ENCODE measurements at places on chromosomes 6 and 20. TPM values are rescaled to one million over a fixed set of nuclear protein-coding genes. Genes with fewer than 3 reads are reported as not detected.

The ZNF311 gene
- total RNA-seq: 0.71 TPM

The FOXF2 gene
- total RNA-seq: not detected

GRCh38 chr20:4688305-4688704 lies 33.4 kb upstream of the PRND start:
- H3K36me3 ChIP-seq: peaks cover 62% of the 10 kb centered on the region
- no peak for ATAC-seq
- H3K4me3 ChIP-seq: peak overlapping the region; percentile 87
- no peaks in the 10 kb centered on the region for H3K27me3 ChIP-seq

DNA sequence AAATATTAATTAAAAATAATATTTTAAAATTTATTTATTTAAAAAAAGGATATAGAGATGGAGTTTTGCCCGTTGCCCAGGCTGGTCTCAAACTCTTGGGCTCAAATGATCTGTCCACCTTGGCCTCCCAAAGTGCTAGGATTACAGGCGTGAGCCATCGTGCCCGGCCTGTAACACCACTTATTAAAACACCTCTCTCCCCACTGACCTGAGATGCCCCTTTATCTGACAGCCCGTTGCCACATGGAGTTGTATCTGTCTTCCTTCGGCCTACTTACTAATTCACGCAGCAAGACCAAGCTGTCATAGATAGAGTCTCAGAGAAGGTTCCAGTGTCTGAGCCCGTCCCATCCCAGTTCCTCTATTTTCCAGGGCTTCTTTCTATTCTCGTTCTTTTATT lies 30.7 kb downstream of the KIF25 start:
- no peaks in the 10 kb centered on the region for H3K4me1 ChIP-seq
- H3K27me3 ChIP-seq: peaks cover 16% of the 10 kb centered on the region
- no peak overlapping the region for H3K4me3 ChIP-seq
- no peak for ATAC-seq

GRCh38 chr6:118042855-118043254 lies 135.8 kb downstream of the SLC35F1 start:
- no peak overlapping the region for H3K4me3 ChIP-seq
- no peak overlapping the region for H3K27ac ChIP-seq
- peaks cover 10% of the 10 kb centered on the region for H3K27me3 ChIP-seq
- ATAC-seq: no peak

GRCh38 chr6:151239603-151240035 lies at the start of gene AKAP12:
AKAP12 (plus strand) TSS chr6:151239967; CDS start chr6:151240563, 596 bp downstream.
- peak within 1 kb of the TSS; percentile 63 for H3K4me3 ChIP-seq
- no peaks in the 10 kb centered on the region for H3K36me3 ChIP-seq
- no peak within 1 kb of the TSS for H3K27ac ChIP-seq
- peaks cover 54% of the 10 kb centered on the region for H3K27me3 ChIP-seq
- ATAC-seq: no peak
- no peaks in the 10 kb centered on the region for H3K4me1 ChIP-seq

DNA sequence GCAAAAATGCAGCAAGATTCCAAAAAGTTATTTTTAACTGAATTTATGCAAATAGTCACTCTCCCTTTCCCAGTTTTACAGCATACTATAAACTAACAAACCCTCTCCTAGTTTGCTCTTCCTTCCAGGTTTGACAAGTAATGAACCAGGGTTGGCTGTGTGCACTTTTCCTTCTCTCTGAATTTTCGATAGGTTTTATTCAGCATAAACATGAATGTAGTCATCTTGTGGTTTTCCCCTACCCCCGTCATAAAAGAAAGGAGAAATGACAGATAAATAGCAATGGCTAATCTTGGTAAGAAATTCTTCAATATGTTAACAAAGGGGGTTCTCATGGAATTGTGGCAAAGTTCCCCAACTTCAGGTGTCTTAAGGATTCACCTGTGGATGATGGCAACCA lies 26.3 kb downstream of the PRDM1 start:
- H3K4me1 ChIP-seq: peaks cover 54% of the 10 kb centered on the region
- ATAC-seq: peak; percentile 29
- peak overlapping the region; percentile 53 for H3K4me3 ChIP-seq
- H3K27me3 ChIP-seq: no peaks in the 10 kb centered on the region
- peak overlapping the region; percentile 11 for H3K27ac ChIP-seq
- peaks cover 42% of the 10 kb centered on the region for H3K36me3 ChIP-seq

- no peak overlapping the region for H3K4me3 ChIP-seq
- H3K36me3 ChIP-seq: no peaks in the 10 kb centered on the region
- no peak overlapping the region for H3K27ac ChIP-seq
- ATAC-seq: no peak
- H3K27me3 ChIP-seq: peaks cover 11% of the 10 kb centered on the region
Observed at GRCh38 chr6:3665608-3666007, 85.9 kb downstream of the PXDC1 start.

DNA sequence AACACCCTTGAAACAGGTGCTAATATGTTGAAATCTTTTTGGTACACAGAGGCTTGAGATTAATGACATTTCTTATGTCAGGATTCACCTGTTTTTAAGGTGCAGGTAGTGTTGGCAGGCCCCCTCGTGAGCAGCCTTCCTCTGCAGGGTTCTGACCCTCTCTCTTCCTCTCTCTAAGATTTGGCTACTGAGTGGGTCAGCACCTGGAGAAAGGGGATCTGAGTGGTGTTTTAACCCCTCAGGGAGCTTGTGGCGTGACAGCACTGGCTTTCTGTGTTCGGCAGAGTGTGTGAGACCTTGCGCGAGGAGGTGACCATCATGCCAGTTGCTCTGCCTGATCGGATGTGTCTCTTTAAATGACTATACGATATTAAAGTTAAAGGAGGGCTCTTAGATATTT lies 37.1 kb downstream of the HIVEP1 start:
- H3K27ac ChIP-seq: peak overlapping the region; percentile 94
- no peak for ATAC-seq
- peaks cover 20% of the 10 kb centered on the region for H3K36me3 ChIP-seq
- H3K4me1 ChIP-seq: peaks cover 61% of the 10 kb centered on the region

- ATAC-seq: no peak
- no peaks in the 10 kb centered on the region for H3K4me1 ChIP-seq
- no peak overlapping the region for H3K4me3 ChIP-seq
- H3K36me3 ChIP-seq: no peaks in the 10 kb centered on the region
Observed at GRCh38 chr6:21844120-21844917, 250.8 kb downstream of the SOX4 start.
